ENCODE measurements at places on chromosomes 6 and 20.

DNA sequence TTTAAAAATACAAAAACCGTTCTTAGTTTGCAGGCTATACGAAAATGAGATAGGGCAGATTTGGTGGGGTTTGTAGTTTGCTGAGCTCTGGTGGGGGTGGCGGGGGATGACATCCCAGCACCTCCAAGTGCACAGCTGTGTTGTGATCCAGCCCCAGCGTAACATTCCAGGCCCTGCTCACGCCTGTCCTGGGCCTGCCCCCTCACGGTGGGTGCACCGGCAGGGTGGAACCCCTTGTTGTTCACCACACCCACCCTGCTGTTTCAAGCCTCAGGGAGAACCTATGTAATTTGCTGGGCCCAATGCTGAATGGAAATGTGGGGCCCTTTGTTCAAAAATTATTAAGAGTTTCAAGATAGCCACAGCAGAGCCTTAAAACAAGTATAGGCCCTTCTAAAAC is 25.0 kb downstream of the ARMC2 start:
- H3K27me3 ChIP-seq: no peaks in the 10 kb centered on the region
- no peaks in the 10 kb centered on the region for H3K4me1 ChIP-seq
- H3K4me3 ChIP-seq: no peak overlapping the region

DNA sequence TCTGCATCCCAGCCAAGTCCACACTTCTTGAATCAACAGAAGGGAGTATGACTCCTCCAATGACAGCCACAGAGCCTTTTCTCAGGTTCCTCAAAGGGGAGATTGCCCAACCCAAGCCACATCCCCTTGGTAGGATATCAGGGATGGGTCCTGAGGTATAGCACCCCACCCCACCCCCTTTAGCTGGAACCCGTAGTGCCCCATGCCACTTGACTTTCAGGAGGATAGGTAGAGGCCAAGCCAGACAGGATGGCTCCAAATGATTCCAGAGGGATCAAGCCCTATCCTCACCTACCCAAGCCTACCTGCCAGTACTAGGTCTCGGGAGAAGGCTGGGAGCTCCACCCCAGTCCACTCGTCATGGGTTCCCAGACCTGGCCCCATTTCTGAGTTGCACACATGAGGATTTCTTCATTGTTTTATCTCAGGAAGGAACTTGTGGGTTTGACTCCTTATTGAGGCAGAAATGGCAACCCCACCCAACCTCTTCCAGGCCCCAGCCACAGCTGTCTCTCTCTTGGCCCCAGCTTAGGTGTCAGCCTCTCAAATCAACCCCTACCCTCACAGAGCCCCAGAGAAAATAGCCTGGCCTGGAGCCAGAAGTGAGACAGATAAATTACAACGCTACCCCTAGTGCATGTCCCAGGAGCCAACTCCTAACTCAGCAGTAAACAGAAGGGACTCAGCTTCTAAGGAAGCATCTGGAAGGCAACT is 3.6 kb downstream of the CCND3 start:
- DNase-seq: no peak
- peaks cover 2% of the 10 kb centered on the region for H3K36me3 ChIP-seq
- no peak overlapping the region for H3K4me3 ChIP-seq
- no peaks in the 10 kb centered on the region for H3K27me3 ChIP-seq
- H3K4me1 ChIP-seq: peaks cover 18% of the 10 kb centered on the region
- H3K27ac ChIP-seq: no peak overlapping the region

DNA sequence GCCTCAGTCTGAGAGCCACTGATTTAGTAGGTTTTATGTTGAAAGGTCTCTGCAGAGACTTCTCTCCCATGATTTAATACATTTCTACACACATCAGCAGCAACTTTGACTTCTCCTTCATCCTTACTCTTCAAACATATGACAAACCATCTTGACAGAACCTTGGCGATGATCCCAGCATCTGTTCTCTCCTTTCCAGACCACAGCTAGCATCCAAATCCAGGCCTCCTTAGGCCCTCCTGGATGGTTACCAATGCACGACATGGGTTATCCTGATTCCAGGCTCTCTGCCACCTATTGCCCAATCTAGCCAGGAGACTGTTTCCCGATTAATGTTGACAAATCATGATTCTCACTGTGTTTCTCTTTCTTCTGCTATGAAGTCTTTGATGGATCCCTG is 16.8 kb downstream of the LAMA4 start:
- no peak for DNase-seq
- no peaks in the 10 kb centered on the region for H3K36me3 ChIP-seq
- no peaks in the 10 kb centered on the region for H3K27me3 ChIP-seq
- H3K4me3 ChIP-seq: no peak overlapping the region
- H3K27ac ChIP-seq: no peak overlapping the region

- H3K27ac ChIP-seq: peak overlapping the region; percentile 84
- no peaks in the 10 kb centered on the region for H3K36me3 ChIP-seq
- peak overlapping the region; percentile 71 for H3K4me3 ChIP-seq
- H3K4me1 ChIP-seq: peaks cover 6% of the 10 kb centered on the region
- no peaks in the 10 kb centered on the region for H3K27me3 ChIP-seq
- DNase-seq: peak; percentile 79
Observed at GRCh38 chr6:37819802-37820717, 533 bp downstream of the ZFAND3 start.

DNA sequence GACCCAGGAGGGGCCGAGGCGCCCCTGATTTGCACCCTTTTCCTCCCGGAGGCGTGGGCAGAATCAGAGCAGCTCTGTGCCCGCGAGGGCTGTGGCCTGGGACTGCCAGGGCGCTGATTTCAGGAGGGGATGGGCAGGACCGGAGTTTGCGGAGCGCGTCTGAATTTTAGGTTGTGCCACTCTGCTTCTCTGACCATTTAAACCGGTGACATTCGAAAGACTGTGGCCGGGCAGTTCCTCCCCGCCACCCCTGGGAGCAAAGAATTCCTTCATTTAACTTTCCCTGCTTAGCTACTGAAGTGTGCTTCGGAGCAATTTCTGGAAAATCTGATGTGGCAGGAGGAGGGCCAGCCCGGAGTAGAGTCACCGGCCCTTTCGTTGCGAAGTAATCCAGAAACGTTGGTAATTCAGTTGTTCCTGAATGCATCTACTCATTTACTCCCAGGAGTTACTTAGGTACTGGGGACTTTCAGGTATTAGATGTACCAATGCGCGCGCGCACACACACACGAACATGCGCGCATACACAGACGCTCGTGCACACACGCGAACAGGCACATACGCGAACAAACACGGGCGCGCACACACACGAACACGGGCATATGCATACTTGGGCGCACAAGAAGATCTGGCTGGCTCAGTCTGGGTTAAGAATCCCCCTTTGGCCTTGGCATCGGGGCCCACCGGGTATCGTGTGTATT is 568 bp downstream of the CCDC170 start:
- peak; percentile 35 for DNase-seq
- no peak overlapping the region for H3K27ac ChIP-seq
- H3K4me1 ChIP-seq: no peaks in the 10 kb centered on the region

DNA sequence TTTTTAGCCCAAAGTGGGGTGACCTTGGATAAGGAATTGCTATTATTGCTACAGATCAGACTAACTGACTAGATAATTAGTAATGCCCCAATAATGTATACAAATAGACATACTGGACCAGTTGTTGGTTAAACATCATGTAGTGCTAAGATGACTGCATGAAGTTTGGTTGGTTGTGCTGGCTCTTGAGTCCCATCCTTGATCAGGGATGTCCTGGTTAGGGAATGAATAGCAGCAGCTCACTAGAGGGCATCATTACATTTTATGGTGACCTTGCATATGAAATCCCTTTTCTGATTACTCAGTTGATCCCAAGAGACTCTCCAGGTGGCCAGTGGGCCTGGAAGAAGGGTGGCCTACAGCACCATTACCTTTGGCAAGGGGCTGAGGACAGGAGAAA is 10.9 kb downstream of the TPBG start:
- no peaks in the 10 kb centered on the region for H3K27me3 ChIP-seq
- H3K4me3 ChIP-seq: no peak overlapping the region
- H3K36me3 ChIP-seq: no peaks in the 10 kb centered on the region

- no peak overlapping the region for H3K4me3 ChIP-seq
- H3K27ac ChIP-seq: no peak overlapping the region
- H3K27me3 ChIP-seq: no peaks in the 10 kb centered on the region
- no peak for DNase-seq
Observed at GRCh38 chr6:94350833-94351232, 931.5 kb upstream of the EPHA7 start.

GRCh38 chr20:33019465-33020277 is 11.8 kb upstream of the BPIFB6 start:
- H3K4me1 ChIP-seq: peaks cover 12% of the 10 kb centered on the region
- H3K4me3 ChIP-seq: no peak overlapping the region
- H3K27ac ChIP-seq: no peak overlapping the region
- no peaks in the 10 kb centered on the region for H3K36me3 ChIP-seq
- no peaks in the 10 kb centered on the region for H3K27me3 ChIP-seq
- no peak for DNase-seq

DNA sequence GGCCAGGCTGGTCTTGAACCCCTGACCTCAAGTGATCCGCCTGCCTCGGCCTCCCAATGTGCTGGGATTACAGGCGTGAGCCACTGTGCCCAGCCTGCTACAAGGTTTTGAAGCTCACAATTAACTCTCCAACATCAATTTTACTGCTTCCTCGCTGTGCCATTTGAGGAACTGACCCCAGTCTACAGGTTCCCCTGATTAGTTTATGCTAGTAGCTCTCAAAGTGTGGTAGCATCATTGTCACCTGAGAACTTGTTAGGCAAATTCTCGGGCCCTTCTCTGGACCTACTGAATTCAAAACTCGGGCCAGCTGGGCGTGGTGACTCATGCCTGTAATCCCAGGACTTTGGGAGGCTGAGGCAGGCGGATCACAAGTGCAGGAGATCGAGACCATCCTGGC is 49.4 kb downstream of the MCUR1 start:
- no peaks in the 10 kb centered on the region for H3K27me3 ChIP-seq
- H3K4me3 ChIP-seq: no peak overlapping the region
- no peaks in the 10 kb centered on the region for H3K36me3 ChIP-seq
- H3K27ac ChIP-seq: no peak overlapping the region
- no peak for DNase-seq

DNA sequence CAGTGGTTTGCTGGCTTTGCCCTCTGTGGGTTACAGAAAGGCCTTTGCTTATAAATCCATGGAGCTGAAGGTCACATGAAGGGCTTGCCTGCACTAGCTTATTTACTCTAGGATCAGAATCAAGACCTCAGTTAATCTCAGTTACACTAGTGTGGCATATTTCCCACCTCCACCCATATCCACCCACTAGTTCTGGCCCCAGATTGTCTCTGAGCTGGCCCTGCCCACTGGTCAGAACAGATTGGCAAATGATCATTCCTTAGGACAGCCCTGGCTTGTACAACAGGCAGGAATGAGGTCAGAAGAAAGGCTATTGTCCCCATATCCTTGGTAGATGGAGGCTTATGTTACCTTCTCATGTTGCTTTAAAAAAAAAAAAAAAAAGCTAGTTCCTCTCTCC is 33.3 kb upstream of the SASH1 start:
- H3K4me1 ChIP-seq: no peaks in the 10 kb centered on the region
- no peak for DNase-seq
- no peaks in the 10 kb centered on the region for H3K27me3 ChIP-seq
- H3K4me3 ChIP-seq: no peak overlapping the region
- no peaks in the 10 kb centered on the region for H3K36me3 ChIP-seq

DNA sequence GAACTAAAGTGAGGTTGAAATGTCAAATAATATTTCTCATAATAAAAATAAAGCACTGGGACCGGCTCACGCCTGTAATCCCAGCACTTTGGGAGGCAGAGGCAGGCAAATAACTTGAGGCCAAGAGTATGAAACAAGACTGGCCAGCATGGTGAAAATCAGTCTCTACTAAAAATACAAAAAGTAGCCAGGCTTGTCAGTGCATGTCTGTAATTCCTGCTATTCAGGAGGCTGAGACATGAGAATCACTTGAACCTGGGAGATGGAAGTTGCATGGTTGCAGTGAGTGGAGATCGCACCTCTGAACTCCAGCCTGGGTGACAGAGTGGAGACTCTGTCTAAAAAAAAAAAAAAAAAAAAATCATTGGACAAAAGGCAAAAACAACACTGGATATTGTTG is 38.4 kb upstream of the RSPO3 start:
- no peaks in the 10 kb centered on the region for H3K27me3 ChIP-seq
- H3K27ac ChIP-seq: no peak overlapping the region
- H3K4me1 ChIP-seq: no peaks in the 10 kb centered on the region
- DNase-seq: no peak
- no peaks in the 10 kb centered on the region for H3K36me3 ChIP-seq
- H3K4me3 ChIP-seq: no peak overlapping the region

GRCh38 chr6:1278061-1278720 is 33.7 kb upstream of the FOXQ1 start:
- no peak overlapping the region for H3K4me3 ChIP-seq
- no peaks in the 10 kb centered on the region for H3K27me3 ChIP-seq
- no peaks in the 10 kb centered on the region for H3K4me1 ChIP-seq
- H3K36me3 ChIP-seq: no peaks in the 10 kb centered on the region
- H3K27ac ChIP-seq: no peak overlapping the region
- no peak for DNase-seq

DNA sequence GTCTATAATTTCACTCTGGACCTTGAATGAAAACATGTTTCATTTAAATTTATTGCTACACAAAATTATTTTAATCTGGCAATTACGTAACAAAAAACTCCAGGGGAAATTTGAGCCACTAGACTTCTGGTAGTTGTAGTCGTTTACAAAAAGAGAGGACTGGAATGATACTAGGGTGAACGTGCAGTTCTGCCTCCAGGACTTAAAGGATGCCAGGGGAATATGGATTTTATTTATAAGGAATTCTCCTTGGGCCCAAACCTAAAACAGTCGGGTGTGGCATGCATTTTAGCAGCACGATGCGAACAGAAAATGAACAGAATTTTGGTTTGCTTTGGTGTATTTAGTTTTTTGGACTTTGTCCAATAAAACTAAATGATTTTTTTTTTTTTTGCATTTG is 76.9 kb downstream of the PRL start:
- no peaks in the 10 kb centered on the region for H3K27me3 ChIP-seq
- no peak overlapping the region for H3K27ac ChIP-seq
- no peaks in the 10 kb centered on the region for H3K36me3 ChIP-seq

- H3K27me3 ChIP-seq: no peaks in the 10 kb centered on the region
- no peak for DNase-seq
- H3K4me1 ChIP-seq: no peaks in the 10 kb centered on the region
- no peak overlapping the region for H3K4me3 ChIP-seq
Observed at GRCh38 chr6:14616656-14617055, 499.1 kb downstream of the CD83 start.

- no peaks in the 10 kb centered on the region for H3K36me3 ChIP-seq
- H3K4me1 ChIP-seq: peaks cover 5% of the 10 kb centered on the region
- no peak overlapping the region for H3K27ac ChIP-seq
- no peak overlapping the region for H3K4me3 ChIP-seq
- H3K27me3 ChIP-seq: peaks cover 2% of the 10 kb centered on the region
- no peak for DNase-seq
Observed at GRCh38 chr6:28401172-28401571, 1.6 kb upstream of the ZSCAN12 start.

GRCh38 chr6:31572041-31572911 is at the start of gene LTA:
TSS of gene LTA (plus strand) at chr6:31572289. CDS start at chr6:31572743, 454 bp downstream.
- H3K4me3 ChIP-seq: no peak within 1 kb of the TSS
- no peaks in the 10 kb centered on the region for H3K36me3 ChIP-seq
- no peak within 1 kb of the TSS for H3K27ac ChIP-seq
- no peaks in the 10 kb centered on the region for H3K27me3 ChIP-seq

- no peaks in the 10 kb centered on the region for H3K27me3 ChIP-seq
- H3K27ac ChIP-seq: no peak overlapping the region
- no peak overlapping the region for H3K4me3 ChIP-seq
- H3K36me3 ChIP-seq: no peaks in the 10 kb centered on the region
- H3K4me1 ChIP-seq: no peaks in the 10 kb centered on the region
Observed at GRCh38 chr20:38815446-38815845, 9.9 kb downstream of the PPP1R16B start.

GRCh38 chr6:17865798-17866725 is 121.4 kb downstream of the KIF13A start:
- no peak overlapping the region for H3K27ac ChIP-seq
- H3K4me1 ChIP-seq: no peaks in the 10 kb centered on the region
- H3K4me3 ChIP-seq: no peak overlapping the region
- H3K27me3 ChIP-seq: no peaks in the 10 kb centered on the region
